Liver (tissue), 10 donors: ENCODE measurements at places on chromosomes 3 and 15. TPM values are rescaled to one million over a fixed set of nuclear protein-coding genes. Genes with fewer than 3 reads are reported as not detected.

- no peak for DNase-seq
- H3K36me3 ChIP-seq, result no peaks in the 10 kb centered on the region
Observed at GRCh38 chr3:86733257-86733656, 257.7 kb downstream of the VGLL3 start.

NTRK3 gene
- 2.9 TPM for total RNA-seq

SLC12A1 gene
- total RNA-seq, result 0.42 TPM

GRCh38 chr3:24495326-24495994 is 810 bp upstream of the THRB start:
- DNase-seq, result peak; percentile 49
- H3K36me3 ChIP-seq, result no peaks in the 10 kb centered on the region
- H3K4me1 ChIP-seq, result peaks cover 9% of the 10 kb centered on the region
- H3K4me3 ChIP-seq, result peak overlapping the region; percentile 27
- peak overlapping the region; percentile 100 for H3K27ac ChIP-seq

GJD2 gene
- not detected for total RNA-seq

DNA sequence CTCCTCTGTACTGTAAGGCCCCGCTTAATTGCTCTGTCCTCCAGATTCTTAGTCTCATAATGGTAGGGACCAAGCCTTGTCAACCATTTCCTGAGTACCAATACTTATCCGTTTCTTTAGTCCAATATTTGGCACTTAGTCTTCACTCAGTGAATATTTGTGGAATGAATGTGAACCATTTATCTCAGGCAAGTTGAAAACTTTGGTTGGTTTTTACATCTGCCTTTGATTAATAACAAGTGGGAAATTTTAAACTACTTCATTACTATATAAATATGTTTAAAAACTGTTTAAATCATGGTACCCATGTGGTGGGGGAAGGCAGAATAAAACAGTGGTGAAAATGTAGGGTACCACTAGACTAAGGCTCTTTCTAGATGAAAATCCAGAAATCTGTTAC is 15.2 kb downstream of the CA12 start:
- no peaks in the 10 kb centered on the region for H3K36me3 ChIP-seq
- no peaks in the 10 kb centered on the region for H3K27me3 ChIP-seq
- H3K27ac ChIP-seq, result no peak overlapping the region
- no peak overlapping the region for H3K4me3 ChIP-seq

DNA sequence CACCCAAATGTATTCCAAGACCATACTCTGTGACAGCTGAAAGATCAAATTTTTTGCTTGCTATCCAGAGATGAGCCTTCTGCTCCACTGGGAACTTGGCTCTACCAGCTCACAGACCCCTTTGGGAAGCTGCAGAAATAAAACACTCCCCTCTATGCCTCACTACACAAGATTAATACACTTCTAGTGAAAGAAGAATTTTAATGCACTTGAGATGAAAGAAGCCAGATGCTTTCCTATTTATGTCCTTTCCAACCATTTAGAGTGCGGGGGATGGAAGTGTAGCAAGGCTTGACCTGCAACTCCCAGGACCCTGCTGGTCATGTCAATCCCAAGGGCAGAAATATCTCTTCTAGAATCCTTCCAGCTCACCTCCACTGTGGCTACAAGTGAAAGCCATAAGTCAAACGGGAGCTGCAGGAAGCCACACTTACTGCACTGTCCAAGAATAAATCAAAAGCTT is 34.7 kb downstream of the ANXA2 start:
- H3K27me3 ChIP-seq, result no peaks in the 10 kb centered on the region
- peaks cover 9% of the 10 kb centered on the region for H3K36me3 ChIP-seq
- no peak overlapping the region for H3K4me3 ChIP-seq
- H3K27ac ChIP-seq, result no peak overlapping the region
- no peak for DNase-seq

ATRIP gene
- 4.6 TPM for total RNA-seq

DNA sequence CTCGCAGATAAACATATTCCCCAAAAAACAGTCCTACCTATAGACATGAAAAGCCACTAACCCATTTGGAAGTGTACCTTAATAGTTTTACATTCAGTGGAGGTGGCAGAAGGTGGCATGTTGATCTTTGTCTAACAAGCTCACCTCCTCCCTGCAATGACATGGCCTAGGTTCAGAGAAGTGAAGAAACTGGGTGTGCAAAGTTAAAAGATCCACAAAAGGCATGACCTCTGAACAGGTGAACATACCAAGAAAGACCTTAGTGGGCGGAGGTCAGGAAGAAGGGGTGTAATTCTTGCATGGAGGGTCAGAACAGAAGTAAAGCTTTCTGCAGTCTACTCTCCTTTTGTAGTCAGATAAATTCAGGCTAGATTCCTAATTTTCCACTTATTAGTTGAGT is 822 bp downstream of the MRPL3 start:
- H3K27me3 ChIP-seq, result no peaks in the 10 kb centered on the region
- H3K27ac ChIP-seq, result no peak overlapping the region
- DNase-seq, result no peak
- peak overlapping the region; percentile 87 for H3K4me3 ChIP-seq
- peaks cover 26% of the 10 kb centered on the region for H3K36me3 ChIP-seq

GRCh38 chr3:72129501-72130094 is 344.6 kb upstream of the PROK2 start:
- H3K36me3 ChIP-seq, result no peaks in the 10 kb centered on the region
- no peaks in the 10 kb centered on the region for H3K4me1 ChIP-seq
- H3K27ac ChIP-seq, result no peak overlapping the region

GRCh38 chr3:140468407-140468806 is 209.5 kb upstream of the TRIM42 start:
- H3K27me3 ChIP-seq, result no peaks in the 10 kb centered on the region
- H3K27ac ChIP-seq, result no peak overlapping the region
- no peak overlapping the region for H3K4me3 ChIP-seq
- DNase-seq, result no peak
- H3K4me1 ChIP-seq, result no peaks in the 10 kb centered on the region
- no peaks in the 10 kb centered on the region for H3K36me3 ChIP-seq

- no peak overlapping the region for H3K4me3 ChIP-seq
- peaks cover 20% of the 10 kb centered on the region for H3K36me3 ChIP-seq
- no peak overlapping the region for H3K27ac ChIP-seq
- no peak for DNase-seq
- peaks cover 2% of the 10 kb centered on the region for H3K4me1 ChIP-seq
- no peaks in the 10 kb centered on the region for H3K27me3 ChIP-seq
Observed at GRCh38 chr15:76285241-76285825, 25.9 kb downstream of the ETFA start.

GRCh38 chr15:37628507-37628906 is 305.9 kb upstream of the TMCO5A start:
- no peaks in the 10 kb centered on the region for H3K36me3 ChIP-seq
- DNase-seq, result no peak
- H3K27me3 ChIP-seq, result no peaks in the 10 kb centered on the region

TMEM87A gene
- total RNA-seq, result 26.2 TPM

DUOXA2 gene
- not detected for total RNA-seq

DNA sequence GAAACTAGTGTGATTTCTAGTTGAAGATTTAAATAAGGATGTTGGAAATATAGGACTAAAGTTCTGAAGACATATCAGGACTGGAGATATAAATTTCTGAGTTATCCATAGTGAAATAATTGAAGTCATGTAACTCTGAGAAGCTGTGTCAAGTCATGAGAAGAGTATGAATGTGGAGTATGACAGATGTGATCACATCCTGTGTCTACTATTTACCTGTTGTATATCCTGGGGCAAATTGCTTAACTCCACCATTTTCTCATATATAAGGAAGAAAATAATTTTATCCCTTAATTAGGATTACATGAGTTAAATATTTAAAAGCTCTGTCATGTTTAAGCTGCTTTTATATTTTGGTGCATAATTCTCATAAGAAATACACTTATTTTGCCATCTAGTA is 350.3 kb downstream of the ZBTB20 start:
- peaks cover 27% of the 10 kb centered on the region for H3K4me1 ChIP-seq
- no peak overlapping the region for H3K4me3 ChIP-seq
- H3K27me3 ChIP-seq, result no peaks in the 10 kb centered on the region
- peaks cover 3% of the 10 kb centered on the region for H3K36me3 ChIP-seq
- no peak overlapping the region for H3K27ac ChIP-seq

CRYGS gene
- total RNA-seq, result 1.2 TPM

DNA sequence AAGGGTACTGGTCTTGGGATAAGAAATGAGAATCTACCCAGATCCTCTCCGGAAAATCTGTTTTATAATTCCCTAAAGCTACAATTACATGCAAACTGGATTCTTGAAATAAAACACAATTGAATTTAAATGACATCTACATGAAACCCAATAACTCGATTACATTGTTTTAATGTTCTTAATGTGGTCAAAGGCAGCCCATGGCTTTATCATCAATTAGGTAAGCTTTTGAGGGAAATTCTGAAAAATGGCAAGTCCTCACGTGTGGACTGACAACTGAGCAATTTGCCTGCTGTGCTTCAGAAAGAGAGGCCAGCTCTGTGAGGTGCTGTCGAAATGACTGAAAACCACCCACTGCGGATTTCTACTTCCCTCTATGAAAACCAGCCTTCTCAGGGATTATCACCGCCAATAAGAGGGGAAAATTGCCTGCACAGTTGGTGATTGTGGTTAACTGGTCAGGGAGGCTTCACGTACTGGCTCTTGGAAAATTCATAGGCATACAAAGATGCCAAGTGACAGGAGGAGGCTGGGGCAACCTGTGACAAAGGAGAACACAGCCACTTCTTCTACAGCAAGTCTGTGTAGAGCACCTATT is 200.8 kb upstream of the SLCO3A1 start:
- no peaks in the 10 kb centered on the region for H3K4me1 ChIP-seq
- DNase-seq, result no peak
- H3K4me3 ChIP-seq, result no peak overlapping the region
- no peaks in the 10 kb centered on the region for H3K27me3 ChIP-seq
- no peaks in the 10 kb centered on the region for H3K36me3 ChIP-seq

- no peak overlapping the region for H3K27ac ChIP-seq
- H3K27me3 ChIP-seq, result no peaks in the 10 kb centered on the region
- no peaks in the 10 kb centered on the region for H3K36me3 ChIP-seq
- DNase-seq, result no peak
- no peak overlapping the region for H3K4me3 ChIP-seq
Observed at GRCh38 chr3:37872413-37873160, 10.9 kb downstream of the CTDSPL start.

CNTN4 gene
- 2.8 TPM for total RNA-seq

PLCL2 gene
- 16.5 TPM for total RNA-seq

PTPRG gene
- total RNA-seq, result 11.2 TPM

- H3K4me1 ChIP-seq, result no peaks in the 10 kb centered on the region
- no peaks in the 10 kb centered on the region for H3K36me3 ChIP-seq
- no peak for DNase-seq
- no peak overlapping the region for H3K27ac ChIP-seq
- no peaks in the 10 kb centered on the region for H3K27me3 ChIP-seq
Observed at GRCh38 chr3:60809857-60810610, 441.2 kb downstream of the FHIT start.

GXYLT2 gene
- total RNA-seq, result 0.08 TPM
